NCI-H82 (cell line): ENCODE measurements at places on chromosomes 5 and 9.
A peak's percentile ranks its signal among the peaks of the same experiment; 100 is the strongest.

- DNase-seq: no peak
Observed at GRCh38 chr9:82972446-82972845, 90.5 kb downstream of the RASEF start.

DNA sequence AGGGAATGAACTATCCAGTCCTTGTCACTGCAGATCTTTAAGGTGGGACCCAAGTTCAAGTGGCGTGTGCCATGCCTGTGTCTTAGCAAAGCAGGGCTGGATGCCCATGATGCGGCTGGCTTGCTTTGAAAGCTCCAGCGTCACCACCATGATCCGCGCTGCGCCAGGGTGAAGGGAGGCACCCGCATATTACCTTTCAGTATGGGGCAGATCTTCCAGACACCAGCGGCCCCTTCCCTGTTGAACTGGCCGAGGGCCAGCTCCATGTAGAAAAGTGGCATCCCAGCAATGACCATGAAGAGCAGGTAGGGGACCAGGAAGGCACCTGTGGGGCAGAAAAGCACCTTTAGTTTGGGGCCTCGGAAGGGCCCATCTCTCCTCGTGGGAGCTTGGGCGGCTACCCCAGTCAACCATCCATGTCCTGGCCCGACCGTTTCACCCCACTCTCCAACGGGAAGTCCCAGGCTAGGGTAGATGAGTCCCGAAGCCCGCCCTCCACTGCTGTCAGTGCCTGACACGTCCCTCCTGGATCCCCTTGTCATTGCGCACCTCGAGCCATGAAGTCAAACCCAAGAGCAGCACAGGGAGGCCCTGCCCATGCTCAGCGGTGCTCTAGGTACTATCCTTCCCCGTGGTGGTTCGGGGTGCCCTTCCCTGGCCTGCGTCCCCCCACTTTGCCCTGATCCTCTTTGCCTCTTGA lies 3.9 kb downstream of the SLC6A3 start:
- DNase-seq: no peak

GRCh38 chr9:129379181-129379836 lies 201.2 kb upstream of the IER5L start:
- DNase-seq: peak; percentile 75

- DNase-seq: no peak
Observed at GRCh38 chr5:177154003-177154643, 20.6 kb downstream of the NSD1 start.

DNA sequence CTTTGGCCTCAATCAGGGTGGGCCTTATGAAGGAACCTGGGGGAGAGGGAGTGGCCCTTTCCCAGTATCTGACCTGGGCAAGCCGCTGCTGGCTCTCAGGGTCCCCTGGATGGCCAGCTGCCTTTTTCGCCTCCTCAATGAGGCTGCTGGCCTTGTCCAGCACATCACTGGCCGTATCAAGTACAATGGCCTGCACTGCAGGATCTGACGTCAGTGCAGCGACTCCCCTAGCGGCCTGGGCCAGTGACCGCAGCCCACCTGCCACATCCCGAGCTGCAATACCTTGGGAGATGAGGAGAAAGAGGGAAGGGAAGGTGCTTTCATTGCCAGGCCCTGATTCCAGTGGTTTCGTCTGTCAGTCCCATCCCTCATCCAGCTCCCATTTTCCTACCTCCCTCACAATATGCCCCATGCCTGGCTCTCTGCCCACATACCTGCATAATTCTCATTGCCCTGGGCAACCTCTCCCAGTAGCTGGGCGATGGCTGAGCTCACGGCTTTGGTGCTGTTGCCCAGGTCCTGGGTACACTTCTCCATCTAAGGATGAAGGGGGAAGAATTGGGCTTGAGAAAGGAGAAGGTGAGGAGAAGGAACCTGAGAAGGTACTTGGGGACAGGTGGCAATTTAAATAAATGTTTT lies 19.1 kb downstream of the TLN1 start:
- DNase-seq: no peak

DNA sequence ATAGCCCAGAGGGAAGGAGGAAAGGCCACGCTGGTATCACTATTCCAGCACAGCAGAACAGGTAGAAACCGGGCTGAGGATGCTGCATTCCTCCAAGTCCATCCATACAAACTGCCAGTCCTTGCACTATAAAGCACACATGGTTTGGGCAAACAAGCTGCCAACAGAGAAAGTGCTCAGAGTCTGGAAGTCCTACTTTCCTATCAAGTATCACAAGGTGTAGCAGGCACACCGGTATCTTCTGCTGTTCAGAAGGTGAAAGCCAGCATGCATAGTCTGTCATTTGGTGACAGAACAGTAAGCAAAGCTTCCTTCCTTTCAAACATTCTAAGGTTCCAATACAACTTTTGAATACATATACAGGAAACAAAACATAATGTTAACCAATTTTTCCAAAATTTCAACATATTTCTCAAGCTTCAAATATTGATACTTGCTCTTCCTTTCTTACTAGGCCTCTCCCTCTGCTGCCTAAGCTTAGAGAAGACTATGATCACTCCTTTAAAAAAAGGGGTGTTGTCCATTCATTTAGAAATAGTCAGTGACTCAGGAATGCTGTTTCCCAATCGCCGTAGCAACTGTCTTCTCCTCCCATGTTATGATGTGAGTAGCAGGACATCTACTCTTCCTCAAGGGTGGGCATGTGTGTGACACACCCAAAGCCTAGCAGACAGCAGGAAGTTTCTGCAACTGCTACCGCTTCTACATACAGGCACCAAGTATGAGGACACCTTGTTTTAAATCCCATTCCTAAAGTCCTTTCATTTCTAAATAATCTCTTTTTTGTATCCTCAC lies 14.7 kb downstream of the DIAPH1 start:
- peak; percentile 18 for DNase-seq

DNA sequence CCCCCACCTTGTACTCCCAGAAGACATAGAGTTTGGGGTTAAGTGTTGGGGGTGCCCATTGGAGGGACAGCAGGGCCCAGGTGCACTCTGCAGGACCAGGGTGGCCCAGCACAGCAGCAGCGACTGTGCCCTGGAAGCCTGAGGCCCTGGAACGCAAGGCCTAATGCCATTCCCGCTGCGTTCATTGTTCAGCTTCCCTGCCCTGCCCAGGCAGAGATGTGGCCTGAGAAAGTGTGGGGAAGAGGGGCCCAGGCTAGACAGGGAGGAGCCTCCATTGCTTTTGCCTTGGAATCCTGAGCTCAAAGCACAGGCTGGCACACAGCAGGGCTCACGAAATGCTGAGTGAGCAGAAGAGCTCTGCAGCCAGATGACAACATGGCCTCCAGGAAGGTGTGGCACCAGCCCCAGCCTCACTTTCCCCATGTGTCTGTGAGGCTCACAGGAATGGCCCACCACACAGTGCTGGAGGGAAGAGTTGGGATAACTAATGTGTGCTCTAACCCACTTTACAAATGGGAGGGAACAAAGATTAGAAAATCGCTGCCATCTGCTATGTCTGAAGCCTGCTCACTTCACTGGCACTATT lies 19.4 kb downstream of the S1PR3 start:
- DNase-seq: no peak

- no peak for DNase-seq
Observed at GRCh38 chr9:31084350-31084749, 1300.1 kb upstream of the ACO1 start.

DNA sequence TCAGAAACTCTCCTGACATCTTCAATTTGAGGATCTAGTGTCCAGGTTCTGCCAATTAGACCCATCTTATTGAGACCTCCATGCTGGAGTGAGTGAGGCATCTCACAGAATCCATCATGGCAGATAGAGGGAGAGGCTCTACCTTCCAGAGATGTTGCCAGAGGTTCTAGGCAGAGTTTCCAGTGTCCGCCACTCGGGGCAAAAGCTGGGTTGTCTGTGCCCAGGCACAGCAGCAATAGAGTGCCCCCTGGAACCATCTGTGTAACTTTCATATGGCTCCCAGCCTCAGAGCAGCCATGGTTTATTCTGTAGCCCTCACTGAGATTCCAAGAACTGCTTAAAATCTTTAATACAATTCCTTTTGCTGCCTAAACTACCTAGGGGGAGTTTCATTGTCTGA lies 16.6 kb upstream of the CCDC112 start:
- no peak for DNase-seq

DNA sequence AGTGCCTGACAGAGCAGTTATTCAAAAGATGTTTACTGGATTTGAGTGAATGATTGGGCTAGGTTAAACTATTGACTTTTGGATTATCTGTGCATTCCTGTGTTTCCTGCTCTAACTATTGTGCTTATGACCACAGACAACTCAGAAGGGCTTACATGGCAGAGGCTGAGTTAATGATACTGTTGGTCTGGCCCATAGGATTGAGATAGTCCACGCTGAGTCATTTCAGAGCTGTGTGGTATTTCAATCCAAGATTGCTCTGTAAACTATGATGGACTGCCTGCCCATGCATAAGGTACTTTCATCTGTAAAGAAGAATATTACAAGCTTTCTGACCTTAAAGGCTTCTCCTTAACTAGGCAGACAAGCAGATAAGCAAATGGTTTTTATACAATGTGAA lies 49.1 kb upstream of the SLIT3 start:
- DNase-seq: no peak

DNA sequence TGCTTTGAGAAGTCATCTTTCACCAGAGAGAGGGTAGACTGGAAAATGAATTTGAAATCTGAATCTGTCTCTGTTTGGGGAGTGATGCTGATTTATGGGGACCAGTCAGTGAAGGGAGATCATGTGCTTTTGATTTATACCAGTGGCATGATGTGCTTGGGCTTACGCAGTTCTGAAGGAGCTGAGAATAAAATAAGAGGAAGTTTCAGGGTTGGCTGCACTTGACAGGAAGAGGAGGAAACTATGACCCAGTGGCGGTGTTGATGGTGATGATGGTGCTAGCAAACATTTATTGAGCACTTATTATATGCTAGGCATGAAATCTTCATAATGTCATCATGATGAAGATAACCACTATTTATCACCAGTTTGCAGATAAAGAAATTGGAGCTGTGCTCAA lies 136.4 kb upstream of the GLRA1 start:
- no peak for DNase-seq

DNA sequence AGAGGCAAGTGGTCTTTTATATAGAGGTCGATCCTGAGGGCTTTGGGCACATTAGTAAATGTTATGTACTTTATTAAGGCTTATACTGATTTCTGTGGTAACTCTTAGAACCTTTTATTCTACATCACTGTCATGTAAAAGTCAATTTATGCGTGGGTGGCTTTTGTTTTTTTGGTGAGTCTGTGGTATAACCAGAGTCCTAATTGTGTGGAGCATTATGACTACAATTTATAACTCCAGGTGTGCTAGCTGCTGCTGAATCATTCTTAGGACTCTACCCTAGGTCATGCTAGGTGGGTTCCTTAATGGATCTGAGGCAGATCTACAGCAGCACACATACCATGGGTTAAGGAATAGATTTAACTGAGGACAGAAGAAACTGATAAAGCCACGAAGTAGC lies 33.9 kb upstream of the KCNN2 start:
- DNase-seq: no peak

- no peak for DNase-seq
Observed at GRCh38 chr9:116350213-116350612, 196.6 kb downstream of the PAPPA start.

DNA sequence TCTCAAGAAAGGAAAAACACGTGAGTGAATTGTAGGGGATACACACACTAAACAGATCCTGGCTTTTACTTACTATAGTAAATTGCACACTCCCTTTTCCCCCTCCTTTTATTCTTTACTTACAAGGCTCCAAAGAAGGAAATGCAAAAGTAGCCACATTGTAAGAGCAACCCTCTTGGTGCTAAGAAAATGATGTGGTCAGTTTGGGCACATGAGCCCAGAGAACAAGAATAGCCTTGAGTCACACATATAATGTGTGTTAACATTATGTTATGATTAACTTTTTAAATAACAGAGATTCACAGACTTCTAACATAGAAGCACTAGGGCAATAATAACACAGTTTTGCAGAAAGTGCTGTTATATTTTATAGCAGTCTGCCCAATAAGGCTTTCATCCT lies 48.5 kb downstream of the PCSK5 start:
- DNase-seq: no peak

- peak; percentile 84 for DNase-seq
Observed at GRCh38 chr9:76704593-76705204, 59.5 kb upstream of the PCA3 start.

DNA sequence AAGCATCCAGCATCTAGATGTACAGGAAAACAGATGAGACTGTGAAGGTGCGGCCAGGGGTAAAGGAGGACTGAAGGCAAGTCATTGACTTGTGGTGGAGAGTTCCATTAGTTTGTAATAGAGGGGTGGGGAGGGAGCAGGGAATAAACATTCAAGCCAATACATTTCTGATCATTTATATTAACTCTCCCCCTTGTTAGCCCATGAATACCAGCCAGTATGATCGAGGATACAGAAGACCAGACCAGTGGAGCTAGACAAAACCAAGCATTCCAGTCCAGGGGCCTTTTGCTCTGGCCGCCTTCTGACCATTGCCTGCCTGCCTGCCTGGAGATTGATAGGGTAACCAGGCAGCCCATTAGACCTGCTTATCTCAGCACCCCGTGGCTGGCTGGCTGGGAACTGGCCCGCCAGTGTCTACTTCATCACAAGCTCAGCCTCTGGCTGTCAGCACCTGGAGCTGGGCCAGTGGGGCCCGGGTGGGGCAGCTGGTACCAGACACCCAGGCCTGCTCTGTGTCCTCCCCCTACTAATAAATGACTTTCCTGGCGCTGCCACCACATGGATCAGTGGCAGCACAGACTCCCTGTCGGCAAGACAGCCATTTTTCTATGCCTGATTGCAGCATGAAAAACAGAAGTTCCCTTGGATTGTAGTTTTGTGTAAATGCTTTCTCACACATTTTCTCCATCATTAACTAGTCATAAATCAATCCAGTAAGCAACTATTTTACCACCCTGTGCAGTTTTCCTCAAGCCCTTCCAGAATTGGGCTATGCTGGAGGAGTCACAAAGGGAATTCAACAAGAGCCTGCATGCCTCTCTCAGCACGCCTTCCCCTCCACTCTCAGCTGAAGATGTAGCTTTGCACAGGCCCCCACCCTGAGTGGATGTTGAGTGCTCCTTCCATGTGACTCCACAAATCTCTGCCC lies 181.3 kb downstream of the SNCAIP start:
- no peak for DNase-seq

DNA sequence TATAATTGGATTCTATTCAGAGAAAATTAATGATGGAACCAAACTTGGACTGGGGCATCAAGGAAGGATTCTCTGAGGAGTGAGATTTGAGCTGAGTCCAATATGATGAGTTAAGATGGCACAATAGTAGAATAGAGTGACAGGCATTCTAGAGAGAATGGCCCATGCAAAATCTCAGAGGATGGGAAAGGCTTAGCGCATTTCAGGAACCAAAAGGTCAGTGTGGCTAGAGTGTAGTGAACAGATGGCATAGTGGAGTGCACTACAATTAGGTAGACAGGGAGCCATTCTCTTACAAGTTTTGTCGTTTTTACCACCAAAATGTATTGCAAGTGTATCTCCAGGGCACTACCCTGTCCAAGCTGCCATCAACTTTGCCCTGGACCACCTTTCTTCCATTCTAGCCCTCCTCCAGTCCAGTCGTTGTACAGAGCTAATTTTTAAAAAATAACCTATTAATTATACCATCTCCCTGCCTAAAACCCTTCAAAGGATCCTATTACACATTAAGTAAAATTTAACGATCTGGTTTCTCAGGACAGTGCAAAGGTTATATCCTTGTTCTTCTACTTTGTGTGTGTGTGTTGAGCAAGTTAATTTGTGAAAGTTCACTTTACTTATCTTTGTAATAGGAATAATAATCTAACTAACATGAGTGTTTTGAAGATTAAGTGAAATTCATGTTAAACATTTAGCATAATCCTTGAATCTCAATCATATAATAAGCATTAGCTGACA lies 211.7 kb downstream of the COMMD10 start:
- no peak for DNase-seq
